ENCODE measurements at places on chromosomes 3 and 15. TPM values are rescaled to one million over a fixed set of nuclear protein-coding genes. Genes with fewer than 3 reads are reported as not detected.

DNA sequence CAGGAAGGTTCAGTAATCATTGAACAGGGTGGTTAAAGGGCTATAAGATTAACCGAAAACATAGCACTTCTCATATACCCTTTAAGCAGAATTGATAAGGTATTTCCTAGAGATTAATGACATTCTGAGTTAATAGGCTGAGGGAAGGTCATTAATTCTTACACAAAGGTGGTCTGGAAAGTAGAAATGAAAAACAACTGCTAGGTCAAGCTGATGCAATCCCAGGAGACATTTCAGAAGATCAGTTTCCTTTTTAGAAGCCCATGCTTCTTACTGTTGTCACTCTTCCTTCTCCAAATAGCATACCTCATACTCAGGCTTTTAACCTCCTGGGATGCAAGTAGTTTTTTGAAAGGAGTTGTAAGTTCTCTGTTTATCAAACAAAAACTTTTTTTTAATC is 8.8 kb downstream of the FILIP1L start:
- peaks cover 8% of the 10 kb centered on the region for H3K4me1 ChIP-seq
- H3K36me3 ChIP-seq, result no peaks in the 10 kb centered on the region
- no peaks in the 10 kb centered on the region for H3K27me3 ChIP-seq

DNA sequence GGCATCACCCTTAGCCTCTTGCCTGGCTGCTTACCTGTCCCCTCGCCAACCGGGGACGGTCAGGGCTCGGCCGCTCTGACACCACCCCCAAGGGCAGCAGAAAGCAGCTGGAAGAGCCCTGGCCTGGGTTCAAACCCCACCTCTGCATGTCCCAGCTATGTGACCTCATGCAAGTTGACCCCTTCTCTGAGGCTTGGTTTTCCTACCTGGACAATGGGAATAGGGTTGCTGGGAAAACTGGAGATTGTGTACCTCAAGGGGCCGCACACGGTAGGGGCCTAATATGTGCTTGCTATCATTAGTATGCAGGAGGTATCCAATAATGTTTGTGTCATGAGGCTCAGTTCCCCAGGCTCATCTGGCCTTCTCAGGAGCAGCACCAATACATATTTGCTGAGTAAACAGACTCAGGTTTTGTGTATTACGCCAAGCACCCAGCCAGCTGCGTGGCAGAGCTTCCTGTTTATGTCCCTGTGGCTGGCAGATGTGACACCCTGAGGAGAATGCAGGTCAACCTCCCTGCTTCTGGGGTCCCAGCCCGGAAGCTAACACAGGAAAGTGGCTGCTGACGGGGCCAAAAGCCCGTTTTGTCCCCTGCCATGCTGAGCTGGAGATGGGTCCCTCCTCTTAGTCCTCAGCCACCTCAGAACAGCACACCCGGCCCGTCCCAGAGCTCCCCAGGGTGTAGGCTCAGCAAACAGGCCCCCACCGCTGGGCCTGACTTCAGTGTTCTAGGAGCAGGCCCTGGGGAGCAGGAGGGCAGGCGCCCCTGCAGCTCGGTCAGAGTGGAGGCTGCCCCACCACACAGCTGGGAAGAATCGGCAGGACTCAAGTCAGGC is 29.7 kb downstream of the PLXND1 start:
- H3K27ac ChIP-seq, result no peak overlapping the region
- peaks cover 25% of the 10 kb centered on the region for H3K36me3 ChIP-seq

GRCh38 chr3:39137991-39138803 is 15.2 kb downstream of the CSRNP1 start:
- no peaks in the 10 kb centered on the region for H3K4me1 ChIP-seq
- H3K27me3 ChIP-seq, result no peaks in the 10 kb centered on the region
- H3K36me3 ChIP-seq, result peaks cover 7% of the 10 kb centered on the region
- H3K27ac ChIP-seq, result no peak overlapping the region
- H3K4me3 ChIP-seq, result no peak overlapping the region
- DNase-seq, result no peak

GRCh38 chr3:170038434-170039110 is 777 bp downstream of the GPR160 start:
- no peak for DNase-seq
- no peaks in the 10 kb centered on the region for H3K36me3 ChIP-seq
- peak overlapping the region; percentile 49 for H3K4me3 ChIP-seq
- no peaks in the 10 kb centered on the region for H3K4me1 ChIP-seq

GRCh38 chr15:69862540-69862939 is 235.2 kb downstream of the TLE3 start:
- H3K36me3 ChIP-seq, result no peaks in the 10 kb centered on the region
- no peaks in the 10 kb centered on the region for H3K27me3 ChIP-seq
- H3K4me3 ChIP-seq, result no peak overlapping the region
- no peaks in the 10 kb centered on the region for H3K4me1 ChIP-seq
- no peak for DNase-seq
- H3K27ac ChIP-seq, result no peak overlapping the region

DNA sequence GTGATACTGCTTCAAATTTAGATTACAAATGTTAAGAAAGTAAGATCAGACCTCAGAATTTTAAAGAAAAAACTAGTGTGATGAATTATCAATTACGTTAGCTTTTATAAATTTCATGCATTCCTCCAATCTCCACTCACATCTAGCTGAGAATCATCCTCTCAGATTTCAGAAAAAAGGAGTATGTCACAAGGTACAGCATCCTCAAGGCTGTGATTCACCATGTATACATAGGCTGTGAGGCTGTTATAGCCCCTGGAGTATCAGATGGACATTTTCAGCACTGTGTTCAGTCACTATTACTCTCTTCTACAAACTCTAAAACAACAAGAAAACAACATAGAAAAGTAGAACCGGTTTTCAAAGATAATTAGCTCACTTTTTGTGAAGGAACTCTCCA is 214.4 kb downstream of the PCCB start:
- H3K27me3 ChIP-seq, result no peaks in the 10 kb centered on the region
- peak; percentile 43 for DNase-seq
- H3K4me3 ChIP-seq, result no peak overlapping the region

- H3K4me1 ChIP-seq, result peaks cover 4% of the 10 kb centered on the region
- no peaks in the 10 kb centered on the region for H3K36me3 ChIP-seq
- H3K27ac ChIP-seq, result no peak overlapping the region
- peaks cover 4% of the 10 kb centered on the region for H3K27me3 ChIP-seq
Observed at GRCh38 chr3:71726146-71726545, 944 bp upstream of the EIF4E3 start.

GRCh38 chr15:66994927-66995656 is 70.3 kb upstream of the SMAD3 start:
- DNase-seq, result peak; percentile 53
- peaks cover 11% of the 10 kb centered on the region for H3K4me1 ChIP-seq
- H3K36me3 ChIP-seq, result no peaks in the 10 kb centered on the region
- no peak overlapping the region for H3K27ac ChIP-seq

DNA sequence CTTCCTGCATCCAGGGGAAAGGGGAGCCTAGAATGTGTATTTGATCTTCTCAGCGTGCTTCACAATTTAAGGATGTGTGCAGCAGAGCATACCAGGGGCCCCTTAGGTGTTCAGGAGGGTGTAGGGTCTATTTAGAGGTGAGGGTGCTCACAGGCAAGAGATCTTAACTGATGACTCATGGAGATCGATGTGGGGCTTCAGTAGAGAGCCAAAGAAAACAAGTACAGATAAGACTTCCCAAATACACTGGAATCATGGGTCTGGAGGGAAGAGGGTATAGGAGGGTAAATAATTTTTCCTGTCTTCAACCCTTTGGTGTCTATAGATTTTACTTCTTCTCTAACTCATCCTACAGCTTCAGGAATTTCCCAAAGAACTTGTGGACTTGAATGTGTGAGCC is 170.2 kb upstream of the LRRC3B start:
- no peaks in the 10 kb centered on the region for H3K36me3 ChIP-seq
- H3K4me1 ChIP-seq, result no peaks in the 10 kb centered on the region
- DNase-seq, result no peak
- no peak overlapping the region for H3K27ac ChIP-seq
- H3K4me3 ChIP-seq, result no peak overlapping the region

DNA sequence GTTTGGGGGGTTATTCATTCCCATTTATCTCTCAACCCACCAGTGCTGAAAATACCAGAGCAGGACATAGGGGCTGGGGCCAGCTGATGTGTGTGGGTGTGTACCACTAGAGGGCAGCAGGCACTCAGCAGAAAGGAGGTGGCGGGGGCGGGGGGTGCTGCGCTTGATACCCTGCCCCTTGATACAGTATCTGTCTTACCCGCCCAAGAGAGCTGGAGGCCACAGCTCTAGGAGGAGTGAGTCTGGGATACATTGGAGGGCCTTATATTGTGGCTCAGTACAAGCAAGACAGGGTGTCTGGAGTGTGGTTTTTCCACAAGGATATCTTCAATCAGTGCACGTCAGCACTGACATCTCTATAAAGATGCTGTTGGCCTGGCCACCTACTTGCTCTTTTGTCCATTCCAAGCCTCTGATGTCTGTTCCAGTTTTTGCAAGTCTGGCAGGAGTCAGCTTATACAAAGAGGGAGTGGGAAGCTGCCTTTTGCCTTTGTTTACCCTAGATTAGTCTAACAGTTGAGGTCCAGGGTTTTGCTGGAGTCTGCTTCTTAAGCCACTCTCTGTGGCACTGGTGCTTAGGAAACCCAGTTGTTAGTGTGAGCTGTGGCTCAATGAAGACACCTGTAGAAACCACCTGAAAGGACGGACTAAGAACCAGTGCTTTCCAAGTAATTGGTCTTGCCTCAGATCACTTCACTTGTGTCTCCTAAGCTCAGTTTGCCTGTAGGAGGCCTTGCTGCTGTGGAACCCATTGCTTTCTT is 1.5 kb upstream of the RBM15B start:
- H3K4me3 ChIP-seq, result no peak overlapping the region
- H3K27ac ChIP-seq, result no peak overlapping the region
- H3K4me1 ChIP-seq, result peaks cover 24% of the 10 kb centered on the region
- peaks cover 32% of the 10 kb centered on the region for H3K36me3 ChIP-seq
- H3K27me3 ChIP-seq, result no peaks in the 10 kb centered on the region

DNA sequence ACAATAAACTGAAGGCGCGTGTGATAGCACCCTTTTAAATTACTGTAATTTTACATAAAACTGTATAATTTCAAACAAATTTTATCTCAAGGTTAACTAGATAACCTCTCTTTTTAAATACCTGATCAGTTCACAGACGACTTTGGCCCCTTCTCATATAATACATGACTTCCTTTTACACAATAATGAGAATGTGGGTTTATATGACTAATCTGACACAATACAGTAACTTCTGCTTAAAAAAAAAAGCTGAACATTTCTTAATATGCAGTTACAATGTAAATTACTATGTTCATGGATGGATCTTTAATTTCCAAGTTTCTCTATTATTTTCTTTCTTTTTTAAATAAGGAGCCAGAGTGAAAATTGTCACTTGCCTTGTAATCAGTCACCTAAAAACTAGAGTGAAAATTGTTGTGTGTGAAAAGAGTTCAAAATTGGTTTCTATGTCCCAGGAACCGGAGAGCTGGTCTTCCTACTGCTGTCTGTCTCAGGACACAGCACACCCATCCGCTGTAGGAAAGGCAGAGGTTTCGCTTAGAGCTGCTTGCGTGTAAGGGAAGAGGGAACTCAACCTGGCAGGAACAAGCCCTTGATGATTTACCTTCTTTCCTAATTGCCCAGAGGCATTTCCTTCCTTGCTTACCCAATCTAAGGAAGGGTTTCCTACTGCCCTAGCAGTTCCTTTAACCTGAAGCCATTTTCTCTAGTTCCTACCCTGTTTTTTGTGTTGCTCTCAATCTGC is 33.3 kb downstream of the PLD1 start:
- no peaks in the 10 kb centered on the region for H3K4me1 ChIP-seq
- H3K4me3 ChIP-seq, result no peak overlapping the region
- H3K27ac ChIP-seq, result no peak overlapping the region
- H3K36me3 ChIP-seq, result no peaks in the 10 kb centered on the region
- H3K27me3 ChIP-seq, result no peaks in the 10 kb centered on the region

GRCh38 chr15:66151809-66152208 is 101.7 kb downstream of the MEGF11 start:
- H3K27me3 ChIP-seq, result no peaks in the 10 kb centered on the region
- no peak overlapping the region for H3K27ac ChIP-seq
- no peaks in the 10 kb centered on the region for H3K36me3 ChIP-seq
- H3K4me1 ChIP-seq, result no peaks in the 10 kb centered on the region

GRCh38 chr15:80494351-80494751 is 90.2 kb downstream of the ARNT2 start:
- no peaks in the 10 kb centered on the region for H3K36me3 ChIP-seq
- H3K4me1 ChIP-seq, result peaks cover 28% of the 10 kb centered on the region

- H3K27ac ChIP-seq, result no peak overlapping the region
- no peaks in the 10 kb centered on the region for H3K27me3 ChIP-seq
- H3K4me3 ChIP-seq, result no peak overlapping the region
- H3K36me3 ChIP-seq, result no peaks in the 10 kb centered on the region
- H3K4me1 ChIP-seq, result no peaks in the 10 kb centered on the region
Observed at GRCh38 chr15:92623435-92623834, 32.1 kb downstream of the FAM174B start.

GRCh38 chr3:114081037-114081436 is 24.5 kb downstream of the QTRT2 start:
- H3K36me3 ChIP-seq, result peaks cover 4% of the 10 kb centered on the region
- H3K27ac ChIP-seq, result no peak overlapping the region
- peaks cover 3% of the 10 kb centered on the region for H3K4me1 ChIP-seq
- no peaks in the 10 kb centered on the region for H3K27me3 ChIP-seq

DNA sequence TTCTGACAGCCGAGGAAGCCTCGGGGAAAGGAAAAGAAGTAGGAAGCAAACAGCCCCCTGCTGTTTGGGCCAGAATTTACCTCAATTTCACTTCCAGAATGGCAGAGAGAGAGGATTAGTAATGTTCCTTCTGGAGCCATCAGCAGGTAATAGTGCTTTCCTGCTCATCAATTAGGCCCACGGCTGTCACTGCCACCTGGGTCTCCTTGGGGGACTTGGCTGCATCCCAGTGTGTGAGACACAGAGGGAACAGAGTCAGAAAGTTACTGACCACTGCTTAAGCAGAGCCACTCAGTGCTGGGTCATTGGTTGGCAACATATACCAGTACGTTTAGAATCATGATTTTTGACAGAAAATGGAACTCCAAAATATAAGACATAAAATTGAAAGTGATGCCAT is 397.0 kb downstream of the EPHA3 start:
- no peak overlapping the region for H3K27ac ChIP-seq
- H3K27me3 ChIP-seq, result no peaks in the 10 kb centered on the region
- no peaks in the 10 kb centered on the region for H3K36me3 ChIP-seq
- no peak for DNase-seq
- no peaks in the 10 kb centered on the region for H3K4me1 ChIP-seq
- H3K4me3 ChIP-seq, result no peak overlapping the region

- H3K27ac ChIP-seq, result no peak overlapping the region
- H3K27me3 ChIP-seq, result no peaks in the 10 kb centered on the region
- H3K4me3 ChIP-seq, result no peak overlapping the region
- no peaks in the 10 kb centered on the region for H3K36me3 ChIP-seq
Observed at GRCh38 chr3:140180603-140181002, 245.6 kb downstream of the CLSTN2 start.

DNA sequence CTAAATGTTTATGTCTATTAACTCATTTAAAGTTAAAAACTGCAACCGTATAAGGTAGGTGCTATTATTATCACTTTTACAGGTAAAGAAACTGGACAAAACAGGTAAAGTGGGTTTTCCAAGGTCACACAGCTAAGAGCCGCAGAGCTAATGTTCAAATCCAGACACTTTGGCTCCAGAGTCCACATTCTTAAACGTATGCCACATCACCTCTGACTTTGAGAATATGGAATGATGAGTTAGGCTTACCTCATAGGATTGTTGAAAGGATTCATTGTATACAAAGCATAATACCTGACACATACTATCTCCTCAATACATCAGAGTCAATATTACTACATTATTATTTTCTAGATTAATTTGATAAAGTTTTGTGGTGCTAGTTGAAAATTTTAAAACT is 240.9 kb upstream of the STT3B start:
- H3K36me3 ChIP-seq, result no peaks in the 10 kb centered on the region
- DNase-seq, result no peak
- H3K27me3 ChIP-seq, result no peaks in the 10 kb centered on the region

ZNF717 gene
- total RNA-seq, result 18.2 TPM

CHST13 gene
- under 0.01 TPM for total RNA-seq

PLSCR5 gene
- not detected for total RNA-seq

HES1 gene
- total RNA-seq, result 0.17 TPM

ZNF660 gene
- total RNA-seq, result 3.3 TPM

ISL2 gene
- total RNA-seq, result 0.26 TPM

MESP1 gene
- 1.3 TPM for total RNA-seq

C3orf20 gene
- not detected for total RNA-seq

GOLGA6D gene
- not detected for total RNA-seq

Measured in fibroblast of lung (primary cell).